ENCODE measurements at places on chromosomes 2 and 18. TPM values are rescaled to one million over a fixed set of nuclear protein-coding genes. Genes with fewer than 3 reads are reported as not detected.
A peak's percentile ranks its signal among the peaks of the same experiment; 100 is the strongest.

DNA sequence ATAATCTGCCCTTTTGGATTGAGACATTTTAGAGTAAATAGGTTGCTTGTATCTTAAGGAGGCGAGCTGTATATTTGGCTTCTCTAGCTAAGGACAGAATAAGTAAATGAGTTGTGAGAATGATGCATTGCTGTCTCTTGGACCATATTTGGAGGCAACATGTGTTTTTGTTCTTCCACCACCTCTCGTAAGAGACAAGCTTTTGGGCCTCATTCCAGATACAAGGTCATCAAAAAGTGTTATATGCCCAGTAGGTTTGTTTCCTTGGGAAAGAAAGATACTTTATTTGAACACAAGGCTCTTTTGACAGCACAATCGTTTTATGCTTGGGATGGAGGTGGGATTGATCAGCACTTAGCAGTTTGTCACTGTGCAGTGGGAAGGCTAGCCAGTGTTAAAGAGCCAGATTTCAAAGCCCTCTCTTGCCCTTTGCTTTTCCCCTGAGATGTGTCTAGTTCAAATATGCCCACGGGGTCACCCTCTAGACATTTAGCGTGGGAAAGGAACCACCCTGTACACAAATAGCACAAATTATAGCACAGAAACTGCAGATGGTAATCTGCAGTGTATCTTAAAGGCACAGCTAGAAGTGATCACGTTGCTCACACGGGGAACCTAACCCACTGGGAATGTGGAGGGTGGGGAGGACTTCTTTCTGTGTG lies 131.3 kb downstream of the MAP4K4 start:
- no peaks in the 10 kb centered on the region for H3K27me3 ChIP-seq
- DNase-seq, result no peak
- H3K27ac ChIP-seq, result no peak overlapping the region
- H3K36me3 ChIP-seq, result no peaks in the 10 kb centered on the region
- H3K4me1 ChIP-seq, result no peaks in the 10 kb centered on the region
- H3K4me3 ChIP-seq, result no peak overlapping the region

- H3K27ac ChIP-seq, result no peak overlapping the region
- no peak for DNase-seq
- H3K36me3 ChIP-seq, result no peaks in the 10 kb centered on the region
- no peaks in the 10 kb centered on the region for H3K27me3 ChIP-seq
- H3K4me3 ChIP-seq, result no peak overlapping the region
- H3K4me1 ChIP-seq, result no peaks in the 10 kb centered on the region
Measured at GRCh38 chr18:49342690-49343089, 117.8 kb downstream of the DYM start.

CPO gene
- total RNA-seq, result not detected

DNA sequence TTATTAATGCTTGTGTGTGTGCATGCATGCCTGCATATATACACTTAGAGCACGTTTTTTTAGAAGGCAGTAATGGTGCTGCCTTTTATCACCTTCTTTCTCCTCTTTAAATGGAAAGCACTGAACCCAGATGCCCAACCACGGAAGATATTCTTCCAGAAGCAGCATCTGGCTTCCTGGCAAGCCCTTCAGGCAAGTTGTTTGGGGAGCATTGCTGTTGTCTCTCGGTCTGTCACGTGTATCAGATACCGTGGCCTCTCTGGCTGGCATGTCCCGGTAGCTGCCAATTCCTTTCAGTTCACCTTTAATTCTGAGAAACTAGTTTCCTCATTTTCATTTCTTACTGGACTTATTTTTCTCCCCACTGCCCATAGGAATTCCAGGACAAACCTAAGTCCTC lies 587.8 kb downstream of the ARHGAP15 start:
- no peaks in the 10 kb centered on the region for H3K27me3 ChIP-seq
- H3K27ac ChIP-seq, result peak overlapping the region; percentile 44
- H3K4me3 ChIP-seq, result no peak overlapping the region
- peak; percentile 18 for DNase-seq

REG1A gene
- 5.2 TPM for total RNA-seq

GRCh38 chr2:128736689-128737545 lies 418.2 kb upstream of the HS6ST1 start:
- H3K27me3 ChIP-seq, result no peaks in the 10 kb centered on the region
- no peaks in the 10 kb centered on the region for H3K36me3 ChIP-seq
- peak overlapping the region; percentile 24 for H3K4me3 ChIP-seq
- DNase-seq, result peak; percentile 77
- no peak overlapping the region for H3K27ac ChIP-seq

DNA sequence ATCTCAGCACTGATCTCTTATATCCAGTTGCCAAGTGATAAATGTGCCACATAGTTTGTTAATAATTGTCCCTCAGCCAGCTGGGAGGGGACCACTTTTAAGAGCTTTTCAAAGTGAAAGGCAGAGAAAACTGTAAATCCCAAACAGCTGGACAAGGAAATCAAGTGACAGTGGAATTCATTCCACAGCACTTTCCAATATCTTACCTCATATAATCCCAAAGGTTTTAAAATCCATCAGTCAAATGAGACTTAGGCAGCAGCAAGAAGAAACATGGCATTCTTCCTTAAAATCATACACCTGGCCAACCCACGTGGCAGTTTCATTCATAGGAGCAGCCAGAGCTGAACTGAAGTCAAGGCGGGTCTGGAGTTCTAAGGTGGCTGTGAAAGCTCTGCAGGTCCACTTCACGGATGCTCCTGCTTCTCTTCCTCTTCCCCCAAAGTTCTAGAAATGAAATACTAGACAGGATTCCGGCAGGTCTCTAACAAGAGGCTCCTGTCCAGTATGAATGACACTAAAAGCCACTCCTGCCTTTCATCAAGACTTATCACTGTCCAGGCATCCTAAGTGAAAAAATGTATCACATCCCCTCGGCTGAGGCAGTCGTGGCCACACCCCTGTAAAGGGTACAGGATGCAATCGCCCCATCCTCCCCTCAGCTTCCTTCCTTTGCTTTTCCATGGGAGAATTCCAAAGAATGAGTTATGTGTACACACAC lies 190.4 kb upstream of the STK17B start:
- no peaks in the 10 kb centered on the region for H3K4me1 ChIP-seq
- no peak for DNase-seq
- no peaks in the 10 kb centered on the region for H3K36me3 ChIP-seq
- H3K27me3 ChIP-seq, result no peaks in the 10 kb centered on the region
- no peak overlapping the region for H3K4me3 ChIP-seq

DNA sequence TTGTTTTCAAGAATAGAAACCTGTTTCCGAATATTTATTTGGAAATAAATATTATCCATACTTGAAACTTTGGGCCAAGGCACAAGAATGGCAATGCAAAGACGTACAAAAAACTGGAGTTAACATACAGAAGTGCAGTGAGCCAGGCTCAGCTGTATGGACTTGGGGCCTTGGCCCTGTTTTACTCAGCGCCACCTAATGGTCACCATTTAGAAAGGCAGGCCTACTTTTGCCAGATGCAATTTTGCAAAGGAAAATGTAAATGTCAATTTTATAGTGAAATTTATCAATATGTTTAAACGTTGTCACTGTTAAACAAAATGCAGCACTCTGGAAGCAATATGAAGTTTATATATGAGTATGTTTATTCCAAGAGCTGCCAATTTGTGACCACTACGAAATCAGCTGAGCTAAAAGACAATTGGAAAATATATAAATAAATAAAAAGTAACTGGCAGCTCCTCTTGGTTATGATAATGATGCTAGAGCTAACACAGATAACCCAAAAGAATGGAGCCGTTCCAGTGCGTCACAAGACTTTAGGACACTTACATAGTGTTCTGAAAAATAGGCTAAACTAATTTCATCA lies 155.0 kb downstream of the ARHGAP15 start:
- no peak for DNase-seq
- no peaks in the 10 kb centered on the region for H3K4me1 ChIP-seq
- H3K36me3 ChIP-seq, result no peaks in the 10 kb centered on the region
- no peak overlapping the region for H3K4me3 ChIP-seq
- H3K27me3 ChIP-seq, result no peaks in the 10 kb centered on the region
